ENCODE measurements at places on chromosomes 2 and 18. TPM values are rescaled to one million over a fixed set of nuclear protein-coding genes. Genes with fewer than 3 reads are reported as not detected.

DNA sequence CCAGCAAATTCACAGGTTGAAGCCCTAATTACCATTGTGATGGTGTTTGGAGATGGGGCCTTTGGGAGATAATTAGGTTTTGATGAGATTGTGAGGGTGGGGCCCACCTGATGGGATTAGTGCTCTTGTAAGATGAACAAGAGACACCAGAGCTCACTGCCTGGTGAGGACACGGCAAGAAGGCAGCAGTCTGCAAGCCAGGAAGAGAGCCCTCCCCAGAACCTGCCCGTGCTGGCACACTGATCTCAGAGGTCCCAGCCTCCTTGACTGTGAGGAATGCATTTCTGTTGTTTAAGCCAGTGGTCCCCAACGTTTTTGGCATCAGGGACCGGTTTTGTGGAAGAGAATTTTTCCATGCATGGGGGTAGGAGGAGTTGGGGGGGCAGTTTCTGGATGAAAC lies 240.7 kb downstream of the KLHL29 start:
- H3K4me1 ChIP-seq = no peaks in the 10 kb centered on the region
- H3K4me3 ChIP-seq = no peak overlapping the region
- no peak overlapping the region for H3K27ac ChIP-seq
- no peaks in the 10 kb centered on the region for H3K27me3 ChIP-seq
- H3K36me3 ChIP-seq = no peaks in the 10 kb centered on the region

GRCh38 chr18:47756364-47757016 lies 174.0 kb downstream of the SMAD2 start:
- DNase-seq = no peak
- no peak overlapping the region for H3K4me3 ChIP-seq
- no peak overlapping the region for H3K27ac ChIP-seq
- no peaks in the 10 kb centered on the region for H3K27me3 ChIP-seq
- no peaks in the 10 kb centered on the region for H3K36me3 ChIP-seq

DNA sequence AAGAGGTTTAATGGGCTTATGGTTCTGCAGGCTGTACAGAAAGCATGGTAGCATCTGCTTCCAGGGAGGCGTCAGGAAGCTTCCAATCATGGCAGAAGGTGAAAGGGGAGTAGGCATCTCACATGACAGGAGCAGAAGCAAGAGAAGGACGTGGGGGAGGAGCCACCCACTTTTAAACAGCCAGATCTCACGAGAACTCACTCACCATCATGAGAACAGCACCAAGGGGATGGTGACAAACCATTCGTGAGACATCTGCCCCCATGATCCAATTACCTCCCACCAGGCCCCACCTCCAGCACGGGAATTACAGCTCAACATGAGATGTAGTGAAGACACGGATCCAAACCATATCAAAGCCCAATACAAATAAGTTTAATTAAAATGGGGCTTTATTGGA lies 113.8 kb downstream of the ATL2 start:
- no peak overlapping the region for H3K4me3 ChIP-seq
- H3K4me1 ChIP-seq = no peaks in the 10 kb centered on the region
- H3K27me3 ChIP-seq = no peaks in the 10 kb centered on the region
- H3K36me3 ChIP-seq = no peaks in the 10 kb centered on the region

GRCh38 chr2:162422894-162423293 lies 79.0 kb downstream of the GCA start:
- H3K4me1 ChIP-seq = no peaks in the 10 kb centered on the region
- no peaks in the 10 kb centered on the region for H3K36me3 ChIP-seq
- H3K4me3 ChIP-seq = no peak overlapping the region
- no peak overlapping the region for H3K27ac ChIP-seq
- no peak for DNase-seq

- no peaks in the 10 kb centered on the region for H3K36me3 ChIP-seq
- H3K27me3 ChIP-seq = no peaks in the 10 kb centered on the region
- no peak overlapping the region for H3K27ac ChIP-seq
- no peaks in the 10 kb centered on the region for H3K4me1 ChIP-seq
- no peak overlapping the region for H3K4me3 ChIP-seq
Measured at GRCh38 chr2:63814114-63814513, 27.6 kb upstream of the UGP2 start.

DNA sequence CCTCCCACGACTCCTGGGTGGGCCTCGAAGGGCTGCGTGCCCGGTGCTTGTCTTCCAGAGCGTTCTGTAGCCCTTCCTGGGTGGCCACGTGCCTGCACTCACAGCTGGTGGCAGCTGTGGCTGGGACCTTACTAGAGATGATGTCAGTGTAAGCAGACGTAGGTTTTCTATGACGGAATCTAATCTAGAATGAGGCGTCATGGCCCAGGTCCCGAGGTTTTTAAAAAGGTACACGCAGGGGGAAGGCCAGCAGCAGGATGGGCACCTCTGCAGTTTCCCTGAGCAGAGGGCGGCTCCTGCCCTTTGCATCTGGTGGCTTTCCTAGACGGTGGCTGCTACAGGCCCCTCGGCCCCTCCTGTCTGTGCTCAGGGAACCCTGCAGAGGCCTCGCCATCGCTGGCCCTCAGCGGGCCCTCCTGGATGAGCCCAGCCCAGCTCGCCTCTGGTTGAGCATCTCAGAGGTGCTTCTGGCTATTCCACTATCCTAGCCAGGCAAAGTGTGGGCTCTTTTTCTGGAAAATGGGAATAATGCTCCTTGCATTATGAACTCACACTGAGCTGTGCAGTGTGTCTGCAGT lies 49.6 kb upstream of the PXDN start:
- H3K36me3 ChIP-seq = no peaks in the 10 kb centered on the region
- no peaks in the 10 kb centered on the region for H3K4me1 ChIP-seq
- no peak overlapping the region for H3K27ac ChIP-seq

GRCh38 chr2:11862049-11862448 lies 115.6 kb downstream of the LPIN1 start:
- H3K27me3 ChIP-seq = no peaks in the 10 kb centered on the region
- DNase-seq = no peak
- H3K27ac ChIP-seq = no peak overlapping the region

DNA sequence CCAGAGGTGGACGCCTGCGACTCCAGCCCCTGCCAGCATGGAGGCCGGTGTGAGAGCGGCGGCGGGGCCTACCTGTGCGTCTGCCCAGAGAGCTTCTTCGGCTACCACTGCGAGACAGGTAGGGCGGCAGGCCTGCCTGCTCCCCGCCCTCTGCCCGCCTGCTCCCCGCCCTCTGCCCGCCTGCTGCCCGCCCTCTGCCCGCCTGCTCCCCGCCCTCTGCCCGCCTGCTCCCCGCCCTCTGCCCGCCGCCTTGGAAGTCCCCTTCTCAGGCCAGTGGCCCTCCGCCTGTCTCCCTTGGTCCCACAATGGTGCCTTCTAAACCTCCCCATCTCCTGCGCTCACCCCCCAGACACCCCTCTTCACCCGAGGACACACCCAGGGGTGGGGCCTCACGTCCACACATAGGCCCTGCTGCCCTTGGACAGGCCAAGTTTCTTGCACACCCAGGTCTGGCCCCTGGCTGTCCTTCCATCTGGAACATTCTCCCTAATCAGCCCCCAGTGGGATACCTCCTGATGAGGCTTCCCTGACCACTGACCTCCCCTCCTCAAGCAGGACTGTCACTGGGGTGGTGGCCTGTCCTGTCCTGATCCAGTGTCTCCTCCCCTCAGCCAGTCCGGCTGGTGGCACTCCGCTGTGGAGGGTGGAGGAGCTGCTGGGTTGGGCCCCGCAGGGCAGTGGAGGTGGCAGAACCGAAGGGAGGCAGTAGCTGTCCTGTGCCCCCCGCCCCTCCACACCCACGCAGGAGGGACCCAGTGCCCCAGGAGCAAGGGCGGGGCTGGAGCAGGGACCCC lies 37.9 kb downstream of the MTERF4 start:
- H3K4me1 ChIP-seq = no peaks in the 10 kb centered on the region
- peak; percentile 51 for DNase-seq
- H3K27me3 ChIP-seq = no peaks in the 10 kb centered on the region
- no peak overlapping the region for H3K27ac ChIP-seq
- H3K4me3 ChIP-seq = no peak overlapping the region
- no peaks in the 10 kb centered on the region for H3K36me3 ChIP-seq

DNA sequence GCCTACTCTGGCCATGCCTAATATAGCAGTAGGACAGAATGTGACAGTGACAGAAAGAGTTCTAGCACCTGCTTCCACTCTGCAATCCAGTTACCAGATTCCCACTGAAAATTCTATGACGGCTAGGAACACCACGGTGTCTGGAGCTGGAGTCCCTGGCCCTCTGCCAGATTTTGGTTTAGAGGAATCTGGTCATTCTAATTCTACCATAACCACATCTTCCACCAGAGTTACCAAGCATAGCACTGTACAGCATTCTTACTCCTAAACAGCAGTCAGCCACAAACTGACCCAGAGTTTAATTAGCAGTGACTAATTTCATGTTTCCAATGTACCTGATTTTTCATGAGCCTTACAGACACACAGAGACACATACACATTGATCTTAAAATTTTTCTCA lies 45.2 kb upstream of the TTR start:
- no peak overlapping the region for H3K27ac ChIP-seq
- no peak overlapping the region for H3K4me3 ChIP-seq
- H3K4me1 ChIP-seq = no peaks in the 10 kb centered on the region
- no peak for DNase-seq
- H3K27me3 ChIP-seq = no peaks in the 10 kb centered on the region

DNA sequence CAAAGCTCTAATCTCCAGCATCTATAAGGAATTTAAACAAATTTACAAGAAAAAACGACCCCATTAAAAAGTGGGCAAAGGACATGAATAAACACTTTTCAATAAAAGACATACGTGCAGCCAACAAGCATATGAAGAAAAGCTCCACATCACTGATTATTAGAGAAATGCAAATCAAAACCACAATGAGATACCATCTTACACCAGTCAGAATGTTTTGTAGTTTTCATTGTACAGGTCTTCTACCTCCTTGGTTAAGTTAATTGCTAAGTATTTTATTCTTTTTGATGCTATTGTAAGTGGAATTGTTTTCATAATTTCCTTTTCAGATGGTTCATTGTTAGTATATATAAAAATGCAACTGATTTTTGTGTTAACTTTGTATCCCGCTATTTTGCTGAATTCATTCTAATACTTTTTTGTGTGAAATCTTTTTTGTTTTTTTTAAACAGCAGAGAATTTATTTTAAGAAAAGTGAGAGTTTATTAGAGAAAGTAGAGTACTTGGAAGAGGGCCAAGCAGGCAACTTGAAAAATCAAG lies 40.7 kb downstream of the SLC39A10 start:
- no peak overlapping the region for H3K27ac ChIP-seq
- H3K36me3 ChIP-seq = no peaks in the 10 kb centered on the region
- no peak overlapping the region for H3K4me3 ChIP-seq
- H3K4me1 ChIP-seq = no peaks in the 10 kb centered on the region

DNA sequence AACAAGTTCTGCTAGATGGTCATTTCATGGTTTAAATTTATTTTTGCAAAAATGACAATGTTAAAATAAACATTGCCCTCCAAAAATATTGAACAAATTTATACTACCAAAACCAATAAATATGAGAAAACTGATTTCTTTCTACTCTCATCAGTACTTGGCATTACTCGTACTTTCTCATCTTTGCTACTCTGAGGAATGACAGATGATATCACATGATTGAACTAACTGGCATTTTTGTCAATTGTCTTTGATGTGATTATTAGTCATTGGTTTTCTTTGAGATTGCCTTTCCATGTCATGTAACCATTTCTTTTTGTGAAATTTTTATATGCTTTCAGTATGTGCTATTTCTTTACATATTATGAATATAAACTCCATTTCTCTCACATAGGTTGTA lies 167.0 kb upstream of the ITGA4 start:
- no peaks in the 10 kb centered on the region for H3K27me3 ChIP-seq
- no peak overlapping the region for H3K27ac ChIP-seq
- DNase-seq = no peak

DNA sequence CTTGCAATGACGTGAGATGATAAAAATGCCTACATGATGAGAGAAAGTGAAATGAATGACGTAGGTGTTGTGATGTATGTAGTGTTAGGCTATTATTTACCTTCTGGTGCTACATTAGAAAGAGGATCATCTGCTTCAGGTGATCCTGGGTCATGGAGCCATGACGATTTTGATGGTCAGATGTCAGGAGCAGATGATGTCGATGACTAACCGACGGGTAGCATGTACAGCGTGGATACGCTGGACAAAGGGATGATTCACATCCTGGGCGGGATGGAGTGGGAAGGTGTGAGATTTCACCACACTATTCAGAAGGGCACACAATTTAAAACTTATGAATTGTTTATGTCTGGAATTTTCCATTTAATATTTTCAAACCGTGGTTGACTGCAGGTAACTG lies 43.5 kb upstream of the ACVR1C start:
- H3K27ac ChIP-seq = no peak overlapping the region
- H3K36me3 ChIP-seq = no peaks in the 10 kb centered on the region
- no peaks in the 10 kb centered on the region for H3K4me1 ChIP-seq
- no peak for DNase-seq
- H3K27me3 ChIP-seq = no peaks in the 10 kb centered on the region

DNA sequence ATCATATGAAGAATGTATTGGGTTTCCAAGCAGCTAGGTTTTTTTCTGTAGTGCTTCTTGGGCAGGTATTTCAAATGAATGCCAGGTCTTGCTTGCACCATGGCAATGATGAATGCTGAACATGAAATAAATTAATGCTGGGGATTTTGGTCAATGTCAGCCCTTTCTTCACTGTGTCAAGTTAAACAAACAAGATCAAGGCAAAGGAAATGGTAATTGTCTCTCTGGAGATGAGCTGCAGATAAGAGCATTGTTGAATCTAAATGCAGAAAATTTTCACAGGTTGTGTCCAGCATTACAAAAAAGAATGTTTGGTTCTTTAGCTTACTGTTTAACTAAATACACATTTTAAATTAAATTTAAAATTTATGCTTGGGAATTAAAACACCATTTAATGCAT lies 144.3 kb downstream of the GPD2 start:
- H3K4me1 ChIP-seq = no peaks in the 10 kb centered on the region
- H3K27me3 ChIP-seq = no peaks in the 10 kb centered on the region
- no peak overlapping the region for H3K27ac ChIP-seq
- DNase-seq = no peak
- no peak overlapping the region for H3K4me3 ChIP-seq

DNA sequence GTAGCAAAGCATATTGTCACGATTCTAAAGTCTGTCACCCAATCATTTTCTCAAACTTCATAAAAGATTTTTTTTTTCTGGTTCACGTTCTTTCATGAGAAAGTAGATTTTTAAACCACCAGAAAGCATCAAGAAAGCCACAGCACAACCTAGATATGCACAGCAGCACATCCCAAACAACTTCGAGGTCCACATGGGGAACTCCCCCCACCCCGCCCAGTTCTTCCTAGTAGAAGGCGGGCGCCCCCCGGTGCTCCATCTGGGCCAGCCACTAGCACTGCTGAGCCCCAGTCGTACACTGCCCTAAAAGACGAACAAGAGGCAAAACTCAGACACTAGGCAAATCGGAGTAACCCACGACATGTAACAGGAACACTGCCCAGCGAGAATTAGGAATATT lies 15.5 kb downstream of the HDLBP start:
- no peaks in the 10 kb centered on the region for H3K27me3 ChIP-seq
- no peak overlapping the region for H3K27ac ChIP-seq
- peaks cover 8% of the 10 kb centered on the region for H3K36me3 ChIP-seq
- H3K4me1 ChIP-seq = peaks cover 36% of the 10 kb centered on the region

- no peaks in the 10 kb centered on the region for H3K36me3 ChIP-seq
- no peaks in the 10 kb centered on the region for H3K27me3 ChIP-seq
- H3K4me1 ChIP-seq = no peaks in the 10 kb centered on the region
- no peak overlapping the region for H3K4me3 ChIP-seq
- no peak for DNase-seq
Measured at GRCh38 chr2:145110668-145111356, 590.9 kb upstream of the ZEB2 start.

GRCh38 chr2:111062417-111062816 lies 58.3 kb upstream of the BCL2L11 start:
- DNase-seq = no peak
- no peak overlapping the region for H3K27ac ChIP-seq
- H3K27me3 ChIP-seq = no peaks in the 10 kb centered on the region
- no peaks in the 10 kb centered on the region for H3K4me1 ChIP-seq
- no peaks in the 10 kb centered on the region for H3K36me3 ChIP-seq

MC4R gene
- not detected for total RNA-seq

TMEFF2 gene
- not detected for total RNA-seq

EHD3 gene
- total RNA-seq = 2.3 TPM

MOCOS gene
- 0.04 TPM for total RNA-seq

All from CD8-positive, alpha-beta memory T cell (primary cell).